ENCODE measurements at places on chromosomes 1 and 21.
A peak's percentile ranks its signal among the peaks of the same experiment; 100 is the strongest.

GRCh38 chr1:4425892-4426291 is 228.5 kb upstream of the AJAP1 start:
- DNase-seq = no peak

DNA sequence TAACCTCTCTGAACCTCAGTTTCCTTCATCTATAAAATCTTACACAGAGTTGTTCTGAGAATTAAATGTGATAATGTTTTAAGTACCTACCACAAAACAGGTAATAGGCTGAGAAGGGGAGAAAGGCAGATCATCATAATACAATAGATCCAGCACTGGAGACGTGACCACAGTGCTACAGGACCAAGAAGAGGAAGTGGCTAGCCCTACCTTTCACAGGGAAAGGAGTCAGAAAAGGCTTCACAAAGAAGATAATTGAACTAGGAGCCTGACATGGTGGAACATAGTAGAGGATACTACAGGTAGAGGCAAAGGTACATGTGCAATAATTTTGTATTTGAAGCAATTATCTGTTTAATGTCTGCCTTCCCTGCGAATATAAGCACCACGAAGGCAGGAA is 45.1 kb downstream of the ERI3 start:
- no peak for DNase-seq

- no peak for DNase-seq
Measured at GRCh38 chr1:229892515-229893117, 174.4 kb upstream of the GALNT2 start.

DNA sequence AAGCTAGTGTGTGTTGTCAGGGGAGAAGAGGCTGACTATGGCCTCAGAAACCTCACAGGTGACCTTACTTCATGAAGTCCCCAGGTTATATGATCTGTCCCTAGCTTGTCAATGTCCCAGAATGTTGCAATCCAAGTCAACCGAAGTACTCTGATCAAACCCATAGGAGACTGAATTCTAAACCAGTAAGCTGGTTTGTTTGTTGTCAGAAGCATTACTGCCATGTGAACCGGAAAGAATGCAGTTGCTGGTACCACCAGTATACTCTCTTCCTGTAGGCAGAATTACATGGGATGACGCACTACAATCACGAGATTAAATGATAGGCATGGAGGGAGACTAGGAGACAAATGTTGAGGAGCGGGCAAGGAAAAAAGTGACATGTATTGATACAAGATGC is 26.1 kb upstream of the MAN1A2 start:
- no peak for DNase-seq

DNA sequence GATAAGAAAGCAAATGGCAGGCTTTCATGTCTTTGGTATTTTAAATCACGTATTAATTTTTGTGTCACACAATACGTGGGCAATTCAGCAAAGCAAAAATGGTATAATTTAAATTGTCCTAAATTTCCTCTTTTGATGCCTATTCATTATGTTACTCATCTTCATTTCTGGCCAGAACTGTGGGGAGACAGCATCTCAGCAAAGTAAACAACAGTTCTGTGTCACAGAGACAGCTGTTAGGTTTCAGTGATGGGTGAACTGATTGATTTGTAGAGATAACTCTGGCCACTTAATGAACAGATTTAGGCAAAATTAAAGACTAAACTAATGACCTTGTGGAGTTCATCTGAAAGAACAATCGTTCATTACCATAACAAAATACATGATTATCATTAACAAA is 49.2 kb downstream of the FH start:
- no peak for DNase-seq

GRCh38 chr1:192252776-192253175 is 64.0 kb upstream of the RGS21 start:
- DNase-seq = no peak

DNA sequence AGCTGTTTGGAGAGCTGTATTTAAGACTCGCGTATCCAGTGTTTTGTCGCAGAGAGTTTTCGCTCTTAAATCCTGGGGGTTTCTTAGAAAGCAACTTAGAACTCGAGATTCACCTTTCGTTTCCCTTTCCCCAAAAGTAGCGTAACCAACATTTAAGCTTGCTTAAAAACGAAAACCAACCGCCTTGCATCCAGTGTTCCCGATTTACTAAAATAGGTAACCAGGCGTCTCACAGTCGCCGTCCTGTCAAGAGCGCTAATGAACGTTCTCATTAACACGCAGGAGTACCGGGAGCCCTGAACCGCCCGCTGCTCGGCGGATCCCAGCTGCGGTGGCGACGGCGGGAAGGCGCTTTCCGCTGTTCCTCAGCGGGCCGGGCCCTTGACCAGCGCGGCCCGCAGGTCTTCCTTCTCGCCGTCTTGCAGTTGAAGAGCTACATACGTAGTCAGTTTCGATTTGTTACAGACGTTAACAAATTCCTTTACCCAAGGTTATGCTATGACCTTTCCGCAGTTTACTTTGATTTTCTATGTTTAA is 1.9 kb downstream of the OLIG1 start:
- peak; percentile 3 for DNase-seq

- no peak for DNase-seq
Measured at GRCh38 chr1:203776636-203777035, 11.7 kb downstream of the LAX1 start.

DNA sequence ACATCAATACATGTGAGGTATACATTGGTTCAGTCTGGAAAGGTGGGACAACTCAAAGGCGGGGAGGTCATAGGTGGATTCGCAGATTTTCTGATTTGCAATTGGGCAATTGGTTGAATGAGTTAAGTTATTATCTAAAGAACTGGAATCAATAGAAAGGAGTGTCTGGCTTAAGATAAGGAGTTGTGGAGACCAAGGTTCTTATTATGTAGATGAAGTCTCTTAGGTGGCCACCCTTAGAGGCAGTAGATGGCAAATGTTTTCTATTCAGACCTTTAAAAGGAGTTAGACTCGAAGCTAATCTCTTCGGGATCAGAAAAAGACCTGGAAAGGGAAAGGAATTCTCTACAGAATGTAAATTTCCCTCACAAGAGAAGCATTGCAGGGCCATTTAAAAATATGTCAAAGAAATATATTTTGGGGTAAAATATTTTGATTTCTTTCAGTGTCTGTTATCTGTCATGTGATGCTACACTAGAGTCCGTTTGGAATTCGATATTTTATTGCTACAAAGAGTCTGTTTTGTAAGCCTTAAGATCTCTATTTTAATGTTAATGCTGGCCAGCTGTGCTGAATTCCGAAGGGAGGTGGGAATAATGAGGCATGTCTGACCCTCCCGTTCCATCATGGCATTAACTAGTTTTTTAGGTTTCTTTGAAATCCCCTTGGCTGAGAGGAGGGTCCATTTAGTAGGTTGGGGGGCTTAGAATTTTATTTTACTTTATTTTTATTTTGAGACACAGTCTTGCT is 265.1 kb downstream of the PTPRU start:
- DNase-seq = no peak

DNA sequence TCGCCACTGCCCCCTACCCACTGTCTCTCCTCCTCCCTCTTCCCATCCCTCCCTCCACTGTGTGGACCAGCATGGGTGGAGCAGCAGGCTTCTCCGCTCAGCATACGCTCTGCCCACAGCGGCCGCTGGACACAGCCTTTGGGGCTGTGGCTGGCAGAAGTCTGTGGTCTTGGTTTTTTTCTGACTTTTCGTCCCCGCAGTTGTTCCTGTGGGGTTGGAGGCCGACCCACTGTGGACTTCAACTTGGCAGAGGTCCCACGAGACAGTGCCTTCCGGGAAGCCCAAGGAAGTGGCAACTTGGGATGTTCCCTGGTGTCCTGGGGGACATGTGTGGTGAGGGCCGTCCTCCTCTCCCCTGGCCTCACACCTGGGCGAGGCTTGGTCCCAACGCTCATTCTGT is 162.5 kb upstream of the C1orf174 start:
- DNase-seq = no peak

Data from AG10803 (cell line).